ENCODE measurements at places on chromosomes 11 and 22. TPM values are rescaled to one million over a fixed set of nuclear protein-coding genes. Genes with fewer than 3 reads are reported as not detected.
A peak's percentile ranks its signal among the peaks of the same experiment; 100 is the strongest.

The PIM3 gene
- 41.5 TPM for polyA plus RNA-seq

GRCh38 chr11:74179234-74180052 lies 8.4 kb downstream of the PPME1 start:
- no peaks in the 10 kb centered on the region for H3K27me3 ChIP-seq
- no peak overlapping the region for H3K4me3 ChIP-seq

DNA sequence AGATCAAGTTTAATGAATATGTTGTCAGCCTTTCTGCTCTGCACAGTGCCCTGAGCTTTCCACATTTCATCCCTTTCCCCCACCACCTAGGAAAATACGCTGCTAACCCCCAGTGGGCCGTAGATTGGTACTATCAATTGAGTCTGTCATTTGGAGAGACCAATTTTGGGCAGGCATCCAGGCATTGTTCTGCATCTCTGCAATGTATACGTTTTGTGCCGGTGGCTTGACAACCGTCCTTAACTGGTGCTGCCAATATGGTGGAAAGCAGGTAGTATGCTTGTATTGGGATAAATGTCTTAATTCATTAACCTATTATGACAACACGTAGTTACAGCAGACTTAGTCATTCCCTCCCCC lies 1.3 kb downstream of the ELMOD1 start:
- DNase-seq = no peak
- no peaks in the 10 kb centered on the region for H3K36me3 ChIP-seq
- H3K27ac ChIP-seq = no peak overlapping the region
- no peak overlapping the region for H3K4me3 ChIP-seq
- peaks cover 2% of the 10 kb centered on the region for H3K4me1 ChIP-seq
- H3K27me3 ChIP-seq = peaks cover 63% of the 10 kb centered on the region

GRCh38 chr22:49663311-49663711 lies 164.4 kb downstream of the BRD1 start:
- no peak for DNase-seq
- H3K27ac ChIP-seq = no peak overlapping the region
- peaks cover 9% of the 10 kb centered on the region for H3K27me3 ChIP-seq
- H3K4me3 ChIP-seq = no peak overlapping the region

DNA sequence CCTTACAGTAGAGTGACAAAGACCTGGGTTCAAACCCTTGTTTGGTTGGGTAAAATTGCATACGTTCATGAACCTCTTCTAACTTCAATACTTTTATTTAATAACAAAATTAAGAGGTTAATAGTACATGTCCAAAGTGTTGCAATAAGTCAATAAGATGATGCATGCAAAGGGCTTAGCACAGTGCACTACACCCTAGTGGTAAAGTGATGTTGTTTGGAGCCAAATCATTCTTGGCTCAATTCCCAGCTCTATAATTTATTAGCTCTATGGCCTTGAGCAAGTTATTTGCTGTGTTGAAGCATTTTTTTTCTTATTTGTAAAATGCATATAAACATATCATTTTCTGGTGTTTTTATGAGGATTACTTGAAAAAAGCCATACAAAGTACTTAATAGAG lies 945.3 kb downstream of the LRRC4C start:
- H3K4me3 ChIP-seq = no peak overlapping the region
- H3K27me3 ChIP-seq = no peaks in the 10 kb centered on the region
- peak; percentile 6 for DNase-seq

DNA sequence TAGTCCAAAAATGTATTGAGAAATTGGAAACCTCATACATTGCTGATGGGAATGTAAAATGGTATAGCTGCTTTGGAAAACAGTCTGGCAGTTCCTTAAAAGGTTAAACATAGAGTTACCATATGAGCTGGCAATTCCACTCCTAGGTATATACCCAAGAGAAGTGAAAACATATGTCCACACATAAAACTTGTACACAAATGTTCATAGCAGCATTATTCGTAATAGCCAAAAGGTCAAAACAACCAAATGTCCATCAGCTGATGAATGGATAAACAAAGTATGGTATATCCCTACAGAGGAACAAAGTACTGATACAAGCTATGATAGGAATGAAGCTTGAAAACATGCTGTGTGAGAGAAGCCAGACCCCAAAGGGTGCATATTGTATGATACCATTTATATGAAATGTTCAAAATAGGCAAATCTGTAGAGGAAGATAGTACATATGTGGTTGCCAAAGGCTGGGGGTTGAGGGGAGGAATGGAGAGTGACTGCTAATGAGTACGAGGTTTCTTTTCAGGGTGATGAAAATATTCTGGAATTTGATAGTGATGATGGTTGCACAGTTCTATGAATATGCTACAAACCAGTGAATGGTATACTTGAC lies 85.8 kb downstream of the ZBTB16 start:
- no peaks in the 10 kb centered on the region for H3K27me3 ChIP-seq
- DNase-seq = no peak
- no peak overlapping the region for H3K27ac ChIP-seq
- no peak overlapping the region for H3K4me3 ChIP-seq

DNA sequence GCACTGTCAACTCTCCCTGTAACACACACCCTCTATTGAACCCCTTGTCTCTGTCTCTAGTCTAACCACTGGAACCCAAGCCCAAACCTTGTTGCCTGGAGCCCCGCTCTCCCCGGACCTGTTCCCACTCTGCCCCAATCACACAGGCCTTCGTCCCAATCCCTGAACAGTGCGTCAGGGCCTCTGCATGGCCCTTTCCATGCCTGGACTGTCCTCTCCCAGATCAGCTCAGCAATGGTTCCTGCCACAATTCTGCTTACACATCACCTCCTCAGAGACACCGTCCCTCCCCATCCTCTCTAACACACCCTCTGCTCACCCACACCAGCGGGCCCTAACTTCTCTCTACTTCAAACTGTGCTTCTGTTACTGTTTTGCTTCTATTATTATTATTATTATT lies 1.5 kb downstream of the TREH start:
- DNase-seq = no peak
- H3K36me3 ChIP-seq = no peaks in the 10 kb centered on the region
- peak overlapping the region; percentile 60 for H3K27ac ChIP-seq
- H3K4me3 ChIP-seq = no peak overlapping the region
- H3K27me3 ChIP-seq = no peaks in the 10 kb centered on the region

Data from large intestine (tissue), 12 donors.